Right renal cortex interstitium (tissue), 3 donors: ENCODE measurements at places on chromosomes 2 and 18.

DNA sequence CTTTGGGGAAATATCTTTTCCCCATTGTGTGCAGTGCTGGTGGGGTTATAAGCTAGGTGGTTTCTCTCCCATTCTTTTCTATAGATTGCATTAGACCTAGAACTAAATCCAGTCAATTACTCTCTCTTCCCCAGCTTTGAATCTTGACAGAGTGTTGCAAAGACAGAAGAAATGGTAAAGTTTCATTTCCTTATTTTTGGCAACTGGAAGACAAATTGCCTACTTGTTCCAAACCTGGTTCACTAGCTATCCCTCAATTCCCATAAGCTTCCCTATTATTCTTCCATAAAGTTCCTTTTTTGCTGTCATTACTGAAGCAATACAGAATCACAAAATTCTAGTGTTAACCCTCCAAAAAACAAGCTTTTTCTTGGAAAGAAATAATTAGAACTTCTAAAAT is 94.0 kb upstream of the ITGA4 start:
- no peak for DNase-seq

- no peak for DNase-seq
Measured at GRCh38 chr2:134715932-134716643, 2.7 kb downstream of the TMEM163 start.

GRCh38 chr2:238787501-238787900 is 60.4 kb upstream of the TWIST2 start:
- no peak for DNase-seq

GRCh38 chr18:51668101-51668500 is 470.6 kb upstream of the MEX3C start:
- DNase-seq = peak; percentile 48

DNA sequence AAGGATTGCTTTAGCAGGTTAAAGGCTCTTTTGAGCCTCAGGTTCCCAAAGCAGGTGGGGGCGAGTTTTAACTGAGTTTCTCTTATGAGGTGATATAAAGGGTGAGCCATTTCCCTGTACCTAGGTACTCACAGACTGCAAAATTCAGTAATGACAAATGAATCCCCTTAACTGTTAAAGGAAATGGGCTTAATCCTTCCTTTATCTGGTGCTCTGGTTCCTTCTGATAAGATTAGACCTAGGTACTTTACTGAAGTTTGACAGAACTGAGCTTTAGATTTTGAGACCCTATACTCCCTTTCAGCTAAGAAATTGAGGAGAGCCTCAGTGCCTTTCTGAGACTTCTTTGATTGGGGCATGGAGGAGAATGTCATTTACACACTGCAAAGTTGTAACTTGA is 42.6 kb downstream of the STK17B start:
- DNase-seq = no peak

- DNase-seq = no peak
Measured at GRCh38 chr2:12352889-12353288, 363.8 kb upstream of the TRIB2 start.

- DNase-seq = peak; percentile 8
Measured at GRCh38 chr2:157261199-157261782, 3.8 kb downstream of the GALNT5 start.

- DNase-seq = no peak
Measured at GRCh38 chr2:216545359-216545758, 46.7 kb downstream of the RPL37A start.

GRCh38 chr2:148046802-148047201 is 25.9 kb downstream of the MBD5 start:
- DNase-seq = no peak
